ENCODE measurements at places on chromosomes 4 and X.

DNA sequence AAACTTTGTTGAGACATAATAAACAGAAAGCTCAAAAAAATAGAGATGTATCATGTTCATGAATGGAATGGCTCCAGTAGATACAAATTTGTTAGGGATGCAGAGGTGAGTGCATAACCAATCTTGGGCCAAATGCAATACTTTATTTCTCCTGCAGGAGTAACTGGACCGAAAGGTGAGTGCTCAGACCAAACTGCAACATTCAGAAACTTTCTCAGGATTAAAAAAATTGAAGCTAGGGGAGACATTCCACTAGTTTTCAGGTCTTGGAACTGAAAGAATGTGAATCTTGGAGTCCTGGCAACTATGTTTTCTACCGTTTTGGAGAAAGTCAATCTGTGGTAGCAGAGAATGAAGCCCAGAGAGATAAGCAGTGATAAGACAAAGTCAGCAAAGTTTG, 21.2 kb upstream of the LCORL start:
- no peak for DNase-seq

DNA sequence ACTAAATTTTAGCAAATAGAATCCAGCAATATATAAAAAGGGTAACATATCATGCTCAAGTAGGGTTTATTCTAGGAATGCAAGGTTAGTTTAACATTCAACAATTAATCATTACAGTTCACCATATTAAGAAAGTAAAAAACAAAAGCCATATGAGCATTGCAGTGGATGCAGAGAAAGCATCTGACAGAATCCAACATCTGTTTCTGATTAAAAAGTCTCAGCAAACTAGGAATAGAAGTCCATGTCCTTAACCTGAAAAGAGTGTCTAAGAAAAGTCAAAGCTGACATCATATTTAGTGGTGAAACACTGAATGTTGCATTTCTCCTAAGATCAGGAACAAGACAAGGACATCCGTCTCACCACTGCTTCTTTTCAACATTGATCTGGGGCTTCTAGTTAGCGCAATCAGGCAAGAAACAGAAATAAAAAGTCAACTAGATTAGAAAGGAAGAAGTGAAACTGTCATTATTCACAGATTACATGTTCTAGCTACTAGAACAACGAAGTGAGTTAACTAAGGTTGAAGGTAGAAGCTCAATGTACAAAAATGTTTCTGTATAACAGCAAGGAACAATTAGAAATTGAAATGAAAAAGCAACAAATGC, 49.3 kb downstream of the MRPL1 start:
- DNase-seq, result no peak

GRCh38 chr4:476501-476900, 22.5 kb downstream of the ZNF721 start:
- peak; percentile 37 for DNase-seq

- no peak for DNase-seq
Measured at GRCh38 chrX:2483398-2484060, 17.2 kb downstream of the DHRSX start.

DNA sequence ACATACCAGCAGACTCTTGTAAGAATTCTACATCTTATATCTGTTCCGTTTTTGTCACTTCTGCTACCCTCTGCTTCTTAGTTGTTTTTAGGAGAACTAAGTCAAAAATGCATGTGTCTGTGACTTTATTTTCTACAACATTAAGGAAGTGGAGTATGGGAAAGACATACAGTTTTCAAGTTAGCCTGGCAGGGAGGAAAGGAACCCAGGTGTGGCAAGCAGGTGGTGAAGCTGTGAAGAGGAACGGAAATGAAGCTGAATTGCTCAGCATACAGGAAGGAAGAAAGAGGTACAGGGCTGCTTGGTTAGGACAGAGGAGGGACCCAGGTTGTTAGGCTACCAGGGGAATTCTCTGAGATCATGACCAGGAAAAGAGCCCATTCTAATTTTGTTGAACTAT, 9.4 kb downstream of the GPRIN3 start:
- DNase-seq, result no peak

DNA sequence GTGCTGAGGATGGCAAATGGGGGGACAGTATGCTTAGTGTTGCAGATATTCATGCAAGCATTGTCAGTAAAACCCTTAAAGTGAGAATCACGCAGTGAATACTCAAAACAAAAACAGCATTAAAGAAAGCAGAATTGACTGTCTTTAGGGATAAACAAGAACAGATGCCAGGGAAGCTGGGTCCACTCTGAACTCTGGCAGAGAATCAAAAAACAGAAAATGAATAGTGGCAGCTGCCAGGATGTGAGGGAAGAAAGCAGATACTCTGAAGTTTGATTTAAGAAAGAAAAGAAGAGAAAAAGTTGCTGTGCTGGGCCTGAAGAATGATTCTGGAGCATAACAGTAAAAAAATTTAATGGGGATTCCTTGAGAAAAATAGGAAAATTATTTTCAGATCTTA, 131.5 kb downstream of the GABRA2 start:
- DNase-seq, result no peak

DNA sequence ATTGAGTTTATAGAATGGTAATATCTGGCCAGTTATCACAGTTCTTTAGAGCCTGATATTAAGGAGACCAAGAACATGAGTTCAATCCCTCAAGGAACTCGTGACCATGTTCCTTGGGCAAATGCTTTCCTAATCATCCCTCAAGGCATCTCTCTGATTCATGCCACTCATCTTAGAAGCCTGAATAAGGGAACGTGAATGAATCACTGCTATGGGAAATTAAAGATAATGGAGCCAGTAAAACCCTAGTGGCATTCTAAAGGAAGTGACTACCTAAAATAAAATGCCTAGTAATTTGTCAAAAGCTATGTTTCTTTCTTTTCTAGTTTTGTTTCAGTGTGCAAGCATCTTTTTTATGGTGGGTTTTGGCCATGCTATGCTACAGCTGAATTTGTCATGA, 1161.3 kb downstream of the C4orf33 start:
- peak; percentile 55 for DNase-seq

DNA sequence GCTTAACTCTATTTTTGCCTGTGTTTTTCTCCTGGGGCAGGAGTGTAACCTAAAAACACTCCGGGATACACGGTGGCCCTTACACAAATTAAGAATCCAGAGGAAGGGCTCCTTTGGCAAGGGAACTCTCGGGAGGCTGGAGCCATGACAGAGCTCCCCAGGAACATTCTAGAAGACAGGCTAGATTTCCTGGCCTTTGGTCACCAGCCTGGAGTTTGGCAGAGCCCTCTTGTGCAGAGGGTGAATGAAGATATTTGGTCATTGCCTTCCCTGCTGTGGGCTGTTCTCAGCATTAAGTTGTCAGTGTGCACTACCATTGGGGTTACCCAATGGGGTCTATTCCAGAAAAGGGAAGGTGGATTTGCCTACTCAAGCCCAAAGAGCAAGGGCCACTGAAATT, 53.8 kb upstream of the LNX1 start:
- no peak for DNase-seq

- no peak for DNase-seq
Measured at GRCh38 chr4:13678186-13678924, 50.8 kb upstream of the BOD1L1 start.

- no peak for DNase-seq
Measured at GRCh38 chr4:14837860-14838259, 164.4 kb upstream of the CPEB2 start.
